ENCODE measurements at places on chromosomes 3 and 15. TPM values are rescaled to one million over a fixed set of nuclear protein-coding genes. Genes with fewer than 3 reads are reported as not detected.

GRCh38 chr3:171156401-171157010, 130.0 kb upstream of the SLC2A2 start:
- no peak for DNase-seq

GRCh38 chr15:33357845-33358244, 47.1 kb downstream of the RYR3 start:
- DNase-seq, result no peak

DNA sequence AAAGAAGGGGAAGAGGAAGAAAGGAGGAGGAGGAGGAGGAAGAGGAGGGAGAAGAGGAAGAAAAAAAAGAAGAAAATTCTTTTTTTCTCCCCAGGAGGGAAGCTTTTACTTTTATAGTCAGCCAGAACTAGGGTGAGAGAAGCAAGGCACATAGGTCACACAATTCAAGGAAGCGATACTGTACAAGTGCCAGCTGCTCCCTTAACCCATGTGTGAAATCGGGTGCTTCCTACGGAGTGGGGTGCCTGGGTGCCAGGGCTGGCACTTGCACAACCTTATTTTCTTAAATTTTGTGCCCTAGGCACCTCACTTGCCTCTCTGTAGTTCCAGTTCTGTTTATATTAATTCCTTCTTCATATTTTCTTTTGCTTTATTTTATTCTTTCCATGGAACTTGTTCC, 150.4 kb downstream of the LIPC start:
- no peak for DNase-seq

DNA sequence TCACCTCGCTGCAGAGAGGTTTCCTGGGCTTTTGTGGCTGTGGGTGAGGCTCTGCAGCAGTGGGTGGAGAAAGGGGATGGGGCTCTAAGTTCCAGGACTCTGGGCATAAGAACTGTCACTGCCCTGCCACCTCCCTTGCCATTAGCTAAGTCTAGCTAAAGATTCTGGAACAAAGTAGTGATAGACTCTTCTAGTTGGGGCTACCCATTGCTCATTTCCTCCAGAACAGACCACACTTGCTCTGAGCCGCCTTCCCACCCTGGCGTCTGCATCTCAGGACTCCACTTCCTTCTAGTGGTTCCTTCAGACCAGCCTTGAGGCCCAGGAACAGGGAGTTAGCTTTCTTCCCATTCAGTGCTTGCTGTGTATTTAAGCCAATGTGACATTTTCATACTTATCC, 7.5 kb downstream of the ARHGAP31 start:
- no peak for DNase-seq

- no peak for DNase-seq
Observed at GRCh38 chr3:71120012-71120411, 463.5 kb downstream of the FOXP1 start.

- peak; percentile 73 for DNase-seq
Observed at GRCh38 chr3:73143821-73144237, 82.4 kb downstream of the EBLN2 start.

GRCh38 chr15:53378096-53378800, 381.2 kb downstream of the WDR72 start:
- DNase-seq, result no peak

DNA sequence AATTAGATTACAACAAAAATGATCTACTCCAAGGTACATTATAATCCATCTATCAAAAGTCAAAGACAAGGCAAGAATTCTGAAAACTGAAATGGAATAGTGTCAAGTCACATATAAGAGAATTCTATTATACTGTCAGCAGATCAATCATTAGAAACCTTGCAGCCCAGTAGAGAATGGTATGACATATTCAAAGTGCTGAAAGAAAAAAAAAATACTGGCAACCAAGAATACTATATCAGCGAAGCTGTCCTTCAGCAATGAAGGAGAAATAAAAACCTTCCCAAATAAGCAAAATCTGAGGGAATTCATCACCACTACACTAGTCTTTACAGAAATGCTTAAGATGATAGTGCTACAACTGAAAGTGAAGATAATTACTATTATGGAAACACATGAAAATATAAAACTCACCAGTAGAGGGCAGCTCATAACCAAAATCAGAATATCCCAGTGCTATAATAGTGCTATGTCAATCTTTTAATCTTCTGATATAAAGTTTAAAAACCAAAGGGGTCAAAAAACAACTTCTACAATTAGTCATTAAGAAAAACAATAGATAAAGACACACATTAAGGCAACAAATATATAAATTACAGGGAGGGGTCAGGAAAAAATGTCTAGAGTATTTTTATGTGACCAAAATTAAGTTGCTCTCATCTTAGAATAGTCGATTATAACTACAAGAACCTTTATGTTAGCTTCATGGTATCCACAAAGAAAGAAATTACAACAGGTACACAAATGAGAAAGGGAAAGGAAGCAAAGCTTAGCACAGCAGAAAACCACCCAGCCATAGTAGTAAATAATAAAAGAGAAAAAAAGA, 190.7 kb upstream of the CNTN6 start:
- DNase-seq, result no peak

DNA sequence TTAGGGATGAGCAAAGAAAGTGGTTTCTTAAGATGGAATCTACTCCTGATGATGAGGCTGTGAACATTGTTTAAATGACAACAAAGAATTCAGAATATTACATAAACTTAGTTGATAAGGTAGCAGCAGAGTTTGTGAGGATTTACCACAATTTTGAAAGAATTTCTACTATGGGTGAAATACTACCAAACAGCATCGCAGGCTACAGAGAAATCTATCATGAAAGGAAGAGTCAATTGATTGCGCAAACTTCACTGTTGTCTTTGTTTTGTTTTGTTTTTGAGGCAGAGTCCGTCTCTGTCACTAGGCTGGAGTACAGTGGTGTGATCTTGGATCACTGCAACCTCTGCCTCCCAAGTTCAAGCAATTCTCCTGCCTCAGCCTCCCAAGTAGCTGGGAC, 107.4 kb upstream of the SLC6A6 start:
- no peak for DNase-seq

DNA sequence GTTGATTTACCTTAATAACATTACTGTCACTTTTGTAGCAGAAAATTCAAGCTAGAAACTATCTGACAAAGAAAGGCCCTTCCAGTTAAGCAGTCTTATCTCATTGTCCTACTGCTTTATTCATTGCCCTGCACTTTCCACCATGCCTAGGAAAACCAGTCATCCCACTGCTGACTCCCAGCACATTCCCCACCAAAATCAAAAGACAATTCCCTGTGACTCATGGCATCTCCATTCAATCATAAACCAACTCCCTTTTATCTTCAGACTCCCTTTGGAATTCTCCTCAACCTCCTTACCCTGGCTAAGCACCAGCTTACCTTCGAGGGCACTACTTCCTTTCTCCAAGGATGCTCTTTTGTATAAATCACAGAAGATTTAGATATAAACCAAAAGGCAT, 184.3 kb downstream of the PLCH1 start:
- DNase-seq, result no peak

- no peak for DNase-seq
Observed at GRCh38 chr15:29687939-29688505, 134.2 kb downstream of the TJP1 start.

- DNase-seq, result no peak
Observed at GRCh38 chr3:106249159-106249558, 380.3 kb upstream of the CBLB start.

DNA sequence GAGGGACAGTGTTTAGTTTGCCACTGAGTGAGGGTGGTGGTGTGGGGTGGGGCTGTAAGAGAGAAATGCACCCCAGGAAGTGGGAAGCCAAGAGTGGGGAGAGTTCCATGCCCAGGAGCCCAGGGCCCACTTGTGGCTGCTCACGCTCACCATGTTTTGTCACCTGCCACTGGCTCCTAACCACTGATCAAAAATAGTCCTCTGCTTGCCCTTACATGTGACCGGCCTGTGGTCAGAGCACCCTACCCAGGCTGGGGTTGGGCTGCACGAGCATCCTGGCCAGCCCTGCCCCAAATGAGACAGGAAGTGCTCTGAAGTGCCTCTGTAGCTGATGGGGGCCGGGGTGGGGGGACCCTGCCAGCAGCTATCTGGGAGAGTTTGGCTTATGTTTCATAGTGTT, 216.3 kb downstream of the RPLP1 start:
- DNase-seq, result no peak

DNA sequence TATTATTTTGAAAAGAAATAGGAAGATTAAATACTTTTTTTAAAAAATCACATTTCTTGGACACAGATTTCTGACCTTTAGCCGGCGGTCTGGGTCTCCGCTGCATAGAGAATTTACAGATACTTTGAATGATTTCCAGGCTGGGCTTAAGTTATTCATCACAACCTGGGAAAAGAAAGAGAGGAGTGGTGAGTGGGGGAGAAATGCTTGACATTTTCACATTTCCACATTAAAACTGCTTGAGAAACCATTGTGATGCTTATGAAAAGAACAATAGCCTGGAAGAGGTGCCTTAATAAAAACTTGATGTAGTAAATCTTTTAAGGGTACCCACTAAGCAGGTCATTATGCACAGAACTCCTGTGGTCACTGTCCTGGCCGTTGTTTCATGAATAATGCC, 166.8 kb upstream of the MRPL3 start:
- DNase-seq, result no peak

GRCh38 chr3:44712455-44713075, at the start of gene ZNF502:
Gene ZNF502, plus strand, starts transcription at chr3:44712660. Its CDS starts 7,602 bp downstream, at chr3:44720262.
- DNase-seq, result no peak

GRCh38 chr15:76258460-76258859, 52.8 kb downstream of the ETFA start:
- DNase-seq, result no peak

DNA sequence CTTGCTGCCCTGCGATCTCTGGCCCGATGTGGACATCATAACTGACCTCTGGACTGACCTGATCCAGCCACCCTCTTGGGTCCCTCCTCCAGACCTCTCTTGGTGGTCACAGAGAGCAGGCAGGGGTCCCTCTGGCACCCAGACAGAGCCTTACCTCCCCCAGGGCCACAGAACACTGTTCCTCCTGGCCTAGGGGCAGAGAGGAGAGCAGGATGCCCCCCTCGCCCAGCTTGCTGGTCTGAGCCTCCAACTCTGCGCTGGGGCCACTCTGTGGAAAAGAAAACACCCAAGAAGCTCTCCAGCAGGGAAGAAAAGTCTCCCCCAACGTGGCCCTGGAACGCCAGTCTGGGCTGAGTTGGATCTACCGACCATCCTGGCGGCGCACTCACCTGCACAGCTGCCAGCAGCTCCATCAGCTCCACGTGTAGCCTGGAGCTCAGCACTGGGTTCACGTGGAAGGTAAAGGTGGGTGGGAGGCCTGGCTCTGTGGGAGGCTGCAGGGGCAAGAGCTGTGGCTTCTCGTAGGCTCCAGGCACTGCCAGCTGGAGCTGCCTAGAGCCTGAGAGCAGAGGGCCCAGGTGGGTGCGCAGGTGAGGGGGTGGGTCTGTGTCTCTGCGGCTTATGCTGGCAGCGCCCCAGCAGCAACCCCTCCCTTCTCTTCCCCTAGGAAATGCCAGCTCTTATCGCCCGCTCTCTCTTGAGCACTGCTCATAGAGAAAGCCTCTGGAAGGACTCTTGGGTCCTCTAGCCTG, 6.0 kb downstream of the PLA2G4F start:
- DNase-seq, result no peak

DNA sequence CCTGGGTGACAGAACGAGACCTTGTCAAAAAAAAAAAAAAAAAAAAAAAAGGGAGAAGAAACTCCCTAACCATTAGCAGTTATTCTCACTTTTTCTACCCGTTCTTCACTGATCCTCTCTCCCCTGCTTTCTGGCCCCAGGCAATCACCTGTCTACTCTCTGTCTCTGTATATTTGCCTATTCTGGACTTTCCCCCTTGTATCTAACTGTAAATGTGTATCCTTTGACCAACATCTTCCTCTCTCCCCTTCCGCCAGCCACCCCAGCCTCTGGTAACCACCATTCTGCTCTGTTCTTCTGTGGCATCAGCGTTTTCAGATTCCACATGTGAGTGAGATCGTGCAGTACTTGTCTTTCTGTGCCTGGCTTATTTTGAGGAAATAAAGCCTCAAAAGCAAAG, 6.9 kb downstream of the CYFIP1 start:
- no peak for DNase-seq

The CFAP100 gene
- total RNA-seq, result not detected

The CDCP1 gene
- 2.3 TPM for total RNA-seq

The CTXN2 gene
- total RNA-seq, result not detected

The MAP6D1 gene
- total RNA-seq, result 4.2 TPM

The GABRR3 gene
- total RNA-seq, result not detected

The ROPN1 gene
- not detected for total RNA-seq
